ENCODE measurements at places on chromosomes 4 and X. TPM values are rescaled to one million over a fixed set of nuclear protein-coding genes. Genes with fewer than 3 reads are reported as not detected.

GRCh38 chr4:148094149-148094548 is 348.1 kb downstream of the NR3C2 start:
- DNase-seq, result no peak

- DNase-seq, result no peak
These were observed 880.8 kb downstream of the TECRL start for GRCh38 chr4:63528256-63528991.

- no peak for DNase-seq
These were observed 2.4 kb upstream of the MORF4L2 start for GRCh38 chrX:103688946-103689345.

GRCh38 chr4:77123411-77123810 is 33.6 kb upstream of the CCNG2 start:
- DNase-seq, result no peak

DNA sequence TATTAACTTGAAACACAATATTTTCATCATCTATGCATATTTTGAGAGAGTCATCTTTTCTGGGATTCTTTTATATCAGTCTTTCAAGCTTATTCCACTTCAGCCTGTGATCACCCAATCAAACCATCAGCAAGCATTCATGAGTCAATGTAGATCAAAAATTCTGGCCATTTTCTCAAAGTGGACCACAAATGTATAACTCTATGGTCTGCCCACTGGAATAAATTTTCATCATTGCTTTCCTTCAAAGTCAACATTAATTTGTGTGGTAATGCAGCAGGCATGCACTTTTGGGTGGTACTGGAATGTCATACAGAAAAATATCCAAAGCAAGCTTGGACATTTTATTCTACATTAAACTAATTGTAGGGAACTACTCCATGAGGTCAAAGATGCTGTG is 1013.0 kb downstream of the STIM2 start:
- no peak for DNase-seq

DNA sequence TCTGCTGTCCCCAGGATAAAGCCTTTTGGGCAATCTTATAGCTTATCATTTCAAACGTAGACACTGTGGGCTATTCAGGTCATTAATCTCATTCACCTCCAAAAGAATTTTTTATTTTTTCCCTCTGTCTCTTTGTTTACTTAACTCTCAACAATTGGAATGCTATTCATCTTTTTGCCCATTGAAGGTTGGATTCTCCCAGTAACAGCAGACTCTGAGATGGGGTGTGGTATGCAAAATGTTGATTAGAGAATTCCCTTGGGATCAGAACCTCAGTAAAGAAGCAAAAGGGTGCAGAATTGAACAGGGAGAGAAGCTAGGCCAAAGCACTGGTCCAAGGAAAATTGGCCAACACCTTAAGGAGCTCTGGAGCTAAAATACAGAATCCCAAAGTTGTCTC is 60.4 kb downstream of the CAMK2D start:
- no peak for DNase-seq

- no peak for DNase-seq
These were observed 89.0 kb upstream of the MAPK10 start for GRCh38 chr4:86448871-86449270.

- DNase-seq, result no peak
These were observed 23.1 kb upstream of the ARMCX2 start for GRCh38 chrX:101682723-101683122.

GRCh38 chr4:64889906-64890610 is 480.8 kb upstream of the TECRL start:
- DNase-seq, result no peak

The YY2 gene
- total RNA-seq, result 2.3 TPM

The RHOXF2B gene
- total RNA-seq, result not detected
